ENCODE measurements at places on chromosomes 3 and 15.

GRCh38 chr3:52983828-52984227 lies 62.0 kb downstream of the SFMBT1 start:
- DNase-seq: no peak

DNA sequence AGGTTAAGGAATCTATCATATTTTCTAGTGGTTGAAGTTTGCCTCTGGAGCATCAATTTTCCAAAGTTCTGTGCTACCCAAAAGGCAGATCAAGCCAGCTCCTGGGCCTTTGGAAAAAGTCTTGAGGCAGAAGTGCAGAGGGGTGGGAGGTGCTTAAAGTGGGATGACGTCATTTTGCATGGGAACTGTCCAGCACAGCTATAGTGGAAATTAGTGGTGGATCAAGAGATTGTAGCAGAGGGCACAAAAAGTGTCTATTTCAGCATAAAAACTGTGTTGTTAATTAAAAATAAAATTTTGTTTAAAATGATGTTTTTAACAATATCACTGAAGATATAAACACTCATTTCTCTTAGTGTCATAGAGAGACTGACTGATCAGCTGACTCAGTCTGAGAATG lies 221.9 kb downstream of the LRRN1 start:
- DNase-seq: no peak

DNA sequence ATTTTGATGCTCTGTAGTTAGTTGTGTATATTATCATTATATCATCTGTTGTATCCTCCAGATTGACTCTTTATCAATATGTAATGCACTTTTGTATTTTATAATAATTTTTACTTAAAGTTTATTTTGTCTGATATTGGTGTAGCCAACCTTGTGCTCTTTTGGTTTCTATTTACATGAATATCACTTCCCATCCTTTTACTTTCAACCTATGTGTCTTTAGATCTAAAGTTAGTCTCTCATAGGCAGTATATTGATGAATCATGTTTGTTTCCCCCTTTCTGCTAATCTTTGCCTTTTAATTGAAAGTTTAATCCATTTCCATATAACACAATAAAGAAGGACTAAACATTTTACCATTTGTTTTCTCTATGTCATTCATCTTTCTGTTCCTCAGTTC lies 28.1 kb upstream of the CD200R1L start:
- no peak for DNase-seq

DNA sequence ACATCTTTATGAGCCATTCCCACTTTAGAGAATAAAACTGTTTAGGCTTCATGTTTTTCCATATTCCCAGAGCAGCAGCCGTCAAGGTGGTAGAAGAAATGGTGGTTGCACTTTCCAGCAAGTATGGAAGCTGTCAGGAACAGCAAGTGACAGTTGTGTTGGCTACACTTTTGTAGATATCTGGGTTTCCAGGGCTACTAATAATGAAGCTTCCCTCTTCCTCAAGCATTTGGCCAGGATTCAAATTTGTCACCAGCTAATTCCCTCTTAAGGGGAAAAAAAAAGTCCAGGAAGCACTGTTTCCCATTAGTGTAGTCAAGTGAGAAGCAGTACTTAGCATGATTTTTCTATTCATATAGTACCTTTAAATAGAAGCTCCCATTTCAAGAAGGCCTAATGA lies 252.8 kb downstream of the IGSF11 start:
- no peak for DNase-seq

- no peak for DNase-seq
These were observed 452.8 kb downstream of the FOXP1 start for GRCh38 chr3:71130471-71131374.

All from stimulated activated CD4-positive, alpha-beta T cell treated with anti-CD3 and anti-CD28 coated beads, Interleukin-2, amount 100 ng/mL, for 48 hours (primary cell).